ENCODE measurements at places on chromosomes 7 and 10.

DNA sequence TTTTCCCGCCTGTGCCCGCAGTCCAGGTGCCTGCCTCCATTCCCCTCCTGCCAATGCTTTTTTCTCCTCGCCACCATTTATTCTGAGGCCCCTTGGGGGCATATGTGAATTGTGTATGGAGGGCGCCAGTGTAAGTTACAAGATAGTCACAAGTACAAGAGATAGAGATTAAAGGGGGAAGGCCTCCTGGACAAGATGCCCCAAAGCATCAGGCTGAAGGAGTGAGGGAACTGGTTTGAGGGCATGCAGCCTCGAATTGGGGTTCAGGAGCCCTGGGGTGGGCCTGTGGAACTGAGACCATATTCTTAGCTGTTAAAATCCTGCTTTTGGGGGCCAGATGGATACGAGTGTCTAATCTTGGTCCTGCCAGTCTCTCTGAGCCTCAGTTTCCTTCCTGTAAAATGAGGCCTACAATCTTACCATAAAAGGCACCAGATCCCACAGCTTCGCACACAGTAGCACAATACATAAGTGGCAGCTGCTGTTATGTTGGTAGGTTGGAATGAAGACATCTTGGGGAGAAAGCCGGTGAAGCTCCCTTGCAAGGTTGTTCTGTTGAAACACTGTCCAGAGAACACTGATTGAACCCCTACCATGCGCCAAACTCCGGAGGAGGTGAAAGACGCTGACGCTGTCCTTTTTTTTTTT is 545 bp upstream of the COMTD1 start:
- DNase-seq: no peak

- no peak for DNase-seq
Observed at GRCh38 chr7:155355745-155356144, 58.1 kb downstream of the INSIG1 start.

DNA sequence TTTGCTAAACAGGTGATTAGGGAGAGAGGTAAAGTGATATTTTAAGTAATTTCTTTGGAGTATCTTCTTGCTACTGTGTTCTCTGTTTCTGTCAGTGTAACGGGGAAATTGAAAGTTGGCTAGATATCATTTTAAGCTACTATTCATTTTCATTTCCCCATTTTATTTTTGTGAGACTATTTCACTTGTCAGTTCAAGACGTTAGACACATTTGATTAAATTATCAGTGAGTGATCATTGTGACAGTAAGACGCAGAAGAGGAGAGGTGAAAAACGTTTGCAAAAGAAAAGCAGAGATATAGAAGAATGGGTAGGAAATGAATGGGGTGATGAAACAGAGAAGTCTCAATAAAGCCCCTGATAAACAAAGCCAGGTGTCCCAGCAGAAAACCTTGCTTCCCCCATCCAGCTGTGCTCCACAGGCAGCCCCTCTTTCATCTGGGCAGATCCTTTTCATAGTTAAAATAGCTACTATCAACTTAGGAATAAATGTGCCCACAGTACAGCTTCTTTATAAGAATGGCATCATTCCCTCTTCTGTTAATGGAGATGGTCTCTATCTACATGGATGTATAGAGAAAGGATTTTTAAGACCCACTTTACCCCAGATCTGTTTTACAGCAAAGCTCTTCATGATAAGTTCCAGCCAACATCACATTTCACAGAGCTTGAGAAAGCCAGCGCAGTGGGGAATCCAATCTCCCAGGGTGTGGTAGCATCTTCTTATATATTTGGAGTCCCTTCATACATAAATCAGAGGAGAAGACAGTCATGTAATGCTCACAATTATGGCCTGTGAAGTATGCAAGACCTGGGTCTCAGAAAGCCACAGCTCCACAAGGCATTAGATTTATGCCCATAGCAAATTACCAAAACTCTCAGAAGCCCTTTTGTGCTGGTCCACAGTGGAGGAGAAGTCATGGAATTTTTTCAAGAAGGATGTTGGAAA is 138.1 kb upstream of the ITGB1 start:
- DNase-seq: no peak

GRCh38 chr10:3622845-3623621 is 162.0 kb downstream of the KLF6 start:
- DNase-seq: no peak

GRCh38 chr10:129465796-129466702 is 992 bp upstream of the MGMT start:
- no peak for DNase-seq

DNA sequence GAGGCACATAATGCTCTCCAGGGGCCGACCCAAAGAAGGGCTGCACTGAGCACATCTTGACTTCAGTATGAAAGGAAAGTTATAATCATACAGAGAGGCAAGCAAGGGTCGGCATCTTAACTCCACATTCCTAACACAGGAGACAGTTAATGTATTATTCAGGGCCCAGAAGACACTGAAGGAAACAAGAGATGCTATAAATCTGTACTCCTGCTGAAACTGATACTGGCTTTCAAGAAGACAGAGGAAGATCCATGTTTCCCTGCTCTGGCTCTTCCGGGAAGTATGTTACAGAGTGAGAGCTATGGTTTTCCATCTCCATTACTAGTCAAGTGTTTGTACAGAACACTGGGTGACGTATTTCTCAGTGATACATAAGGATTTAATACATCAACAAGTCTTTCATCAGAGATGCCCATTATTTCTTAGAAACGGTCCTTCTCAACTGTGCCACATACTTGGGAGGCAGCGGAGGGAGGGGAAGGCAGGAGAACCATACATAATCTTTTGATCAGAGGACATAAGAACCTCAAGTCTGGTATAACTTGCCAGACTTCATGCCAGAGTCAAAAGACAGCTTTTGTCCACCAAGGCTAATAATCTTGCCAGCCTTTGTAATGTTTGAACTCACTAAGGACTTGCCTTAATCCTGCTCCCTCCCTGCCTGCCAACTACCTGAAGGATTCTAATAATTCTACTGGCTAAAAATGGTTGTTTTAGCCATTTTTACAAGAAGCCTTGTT is 58.1 kb downstream of the ENO4 start:
- no peak for DNase-seq

DNA sequence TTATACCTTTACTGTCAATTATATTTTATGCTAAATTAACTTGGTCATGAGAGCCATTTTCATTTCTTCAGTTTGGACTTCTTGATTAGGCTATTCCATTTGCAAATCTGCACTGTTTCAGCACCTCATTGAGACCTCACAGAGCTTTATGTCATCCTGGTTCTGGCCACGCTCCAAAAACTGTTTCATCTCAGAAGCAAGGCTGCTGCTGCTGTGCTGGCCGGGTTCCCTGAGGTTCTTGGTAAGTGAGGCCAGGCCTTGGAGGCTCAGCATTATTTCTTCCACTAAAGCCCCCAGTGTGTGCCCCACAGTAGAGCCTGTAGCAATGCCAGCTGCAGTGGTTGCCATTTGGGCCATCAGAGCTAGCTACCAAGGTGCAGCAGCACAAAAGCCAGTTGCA is 7.8 kb upstream of the ZNF485 start:
- no peak for DNase-seq

DNA sequence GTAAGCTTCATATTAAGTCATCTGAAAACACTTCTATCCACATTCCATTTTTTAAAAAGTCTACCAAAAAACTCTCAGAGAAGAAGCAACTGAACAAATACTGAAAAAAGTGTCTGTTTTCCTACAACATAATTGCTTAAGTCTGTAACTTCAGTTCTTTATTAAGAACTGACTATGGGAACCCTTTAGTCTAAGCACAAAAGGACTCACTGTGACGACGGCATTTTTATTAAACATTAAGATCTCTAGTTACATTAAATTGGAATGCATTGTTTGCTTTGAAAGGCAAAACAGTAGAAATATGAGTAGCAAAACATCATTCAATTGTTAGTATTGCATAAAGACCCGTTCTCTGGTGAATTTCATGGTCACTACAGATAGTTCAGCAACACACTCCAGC is 5.8 kb upstream of the FAM3C start:
- no peak for DNase-seq

DNA sequence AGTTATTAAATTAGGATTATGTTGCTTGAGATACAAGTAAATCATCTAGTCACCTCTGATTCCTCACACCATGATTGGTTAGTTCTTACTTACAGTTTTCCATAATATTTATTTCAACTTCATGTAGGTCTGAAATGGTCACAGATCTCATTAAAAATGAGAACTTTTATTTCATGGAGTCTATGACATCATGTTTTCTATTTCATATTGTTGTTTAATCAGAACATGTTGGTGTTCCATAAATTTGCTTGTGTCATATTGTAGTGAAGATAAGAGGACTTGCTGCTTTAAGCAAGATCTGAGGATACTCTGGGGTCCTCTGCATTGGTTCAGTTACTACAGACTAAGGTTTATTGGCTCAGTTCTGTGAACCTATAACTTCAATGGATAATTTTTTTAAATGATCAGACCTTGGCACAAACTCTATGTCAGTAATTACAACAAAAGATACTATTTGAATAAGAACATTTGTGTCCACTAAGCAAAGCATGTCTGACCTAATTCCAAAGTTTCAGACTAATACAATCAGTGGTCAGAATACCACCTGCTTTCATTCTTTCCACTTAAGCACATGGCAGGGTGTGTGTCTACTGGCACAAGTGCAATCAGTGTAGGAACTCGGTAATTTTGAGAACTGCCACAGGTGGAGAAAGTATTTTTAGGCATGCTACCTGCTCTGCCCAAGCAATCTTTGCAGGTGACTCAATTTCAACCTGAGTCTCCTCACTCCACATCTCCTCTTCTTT is 68.5 kb downstream of the CCDC71L start:
- DNase-seq: no peak

- DNase-seq: no peak
Observed at GRCh38 chr10:132360766-132361447, 28.9 kb downstream of the LRRC27 start.

GRCh38 chr10:20858292-20859124 is 38.6 kb downstream of the NEBL start:
- DNase-seq: no peak

GRCh38 chr7:2110610-2111396 is 121.9 kb downstream of the MAD1L1 start:
- DNase-seq: no peak

- no peak for DNase-seq
Observed at GRCh38 chr7:84251277-84251781, 56.7 kb upstream of the SEMA3A start.

DNA sequence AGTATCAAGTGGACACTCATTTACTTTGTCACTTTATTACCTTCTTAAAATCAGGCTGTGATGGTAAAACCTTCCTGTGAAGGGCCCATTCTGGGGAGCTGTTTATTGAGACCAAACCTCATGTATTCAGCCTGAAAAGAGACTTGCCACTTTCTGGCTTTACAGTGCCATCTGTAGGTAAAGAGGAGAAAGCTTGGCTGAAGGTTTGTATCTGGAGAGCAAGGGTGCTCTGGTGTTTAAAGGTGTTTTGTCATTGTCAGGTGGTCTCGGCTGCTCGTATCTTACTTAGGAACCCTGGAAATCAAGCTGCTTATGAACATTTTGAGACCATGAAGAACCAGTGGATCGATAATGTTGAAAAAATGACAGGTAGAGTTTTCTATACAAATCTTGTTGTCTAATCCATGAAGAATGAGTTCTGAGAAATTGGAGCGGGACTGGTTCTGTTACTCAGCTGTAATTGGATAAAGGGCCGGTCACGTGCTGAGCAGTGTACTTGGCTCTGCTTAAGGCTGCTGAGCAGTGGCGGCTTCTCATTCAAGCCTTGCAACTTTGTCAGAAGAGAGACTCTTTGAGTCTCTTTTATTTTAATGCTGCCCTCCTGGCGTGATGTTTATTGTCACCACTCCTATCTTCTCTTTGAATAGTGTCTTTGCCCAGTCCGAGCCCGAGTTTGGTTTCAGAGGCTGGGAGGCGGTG is 46.9 kb downstream of the AP3M1 start:
- DNase-seq: no peak

DNA sequence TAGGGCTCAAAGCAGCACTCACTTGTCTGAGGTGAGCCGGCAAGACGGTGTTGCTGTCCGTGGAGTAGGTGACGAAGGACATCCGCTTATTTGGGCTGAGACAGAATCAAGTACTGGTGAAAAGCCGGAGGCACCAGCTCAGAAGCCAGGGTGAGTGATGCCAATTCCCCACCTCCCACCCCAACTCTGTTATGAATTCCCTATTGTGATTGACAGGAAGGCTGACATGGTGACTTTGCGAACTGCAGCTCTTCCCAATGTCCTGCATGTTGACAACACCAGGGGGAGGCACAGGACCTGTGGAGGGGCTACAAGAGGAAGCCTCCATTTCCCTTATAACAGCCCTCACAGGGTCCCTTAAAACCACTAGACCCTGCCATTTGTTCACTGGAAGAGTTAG is 52.3 kb upstream of the MSMB start:
- DNase-seq: no peak

- DNase-seq: no peak
Observed at GRCh38 chr10:109665321-109665720, 258.0 kb downstream of the XPNPEP1 start.

GRCh38 chr10:6151087-6151977 is 51.4 kb upstream of the PFKFB3 start:
- no peak for DNase-seq

GRCh38 chr10:23280419-23281043 is 64.1 kb downstream of the C10orf67 start:
- no peak for DNase-seq

- DNase-seq: no peak
Observed at GRCh38 chr10:79982362-79982800, 33.5 kb upstream of the SFTPD start.

DNA sequence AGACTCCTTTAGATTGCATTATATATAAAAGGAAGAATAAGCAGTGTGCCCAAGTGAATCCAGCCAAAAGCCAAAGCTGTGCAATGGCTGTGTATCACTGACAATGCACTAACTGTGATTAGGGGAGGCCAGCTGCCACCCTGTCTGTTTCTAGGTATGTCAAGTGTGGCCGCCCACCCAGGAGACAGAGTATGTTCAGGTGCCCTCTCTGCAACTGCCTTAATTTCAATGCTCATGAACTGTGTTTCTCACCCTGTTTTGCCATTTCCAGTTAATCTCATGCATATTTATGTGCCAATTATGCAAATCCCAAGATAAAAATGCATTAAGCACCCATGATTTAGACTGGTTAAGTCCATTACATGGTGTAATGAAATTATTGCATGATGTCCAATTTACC is 159.4 kb downstream of the FRMD4A start:
- no peak for DNase-seq

DNA sequence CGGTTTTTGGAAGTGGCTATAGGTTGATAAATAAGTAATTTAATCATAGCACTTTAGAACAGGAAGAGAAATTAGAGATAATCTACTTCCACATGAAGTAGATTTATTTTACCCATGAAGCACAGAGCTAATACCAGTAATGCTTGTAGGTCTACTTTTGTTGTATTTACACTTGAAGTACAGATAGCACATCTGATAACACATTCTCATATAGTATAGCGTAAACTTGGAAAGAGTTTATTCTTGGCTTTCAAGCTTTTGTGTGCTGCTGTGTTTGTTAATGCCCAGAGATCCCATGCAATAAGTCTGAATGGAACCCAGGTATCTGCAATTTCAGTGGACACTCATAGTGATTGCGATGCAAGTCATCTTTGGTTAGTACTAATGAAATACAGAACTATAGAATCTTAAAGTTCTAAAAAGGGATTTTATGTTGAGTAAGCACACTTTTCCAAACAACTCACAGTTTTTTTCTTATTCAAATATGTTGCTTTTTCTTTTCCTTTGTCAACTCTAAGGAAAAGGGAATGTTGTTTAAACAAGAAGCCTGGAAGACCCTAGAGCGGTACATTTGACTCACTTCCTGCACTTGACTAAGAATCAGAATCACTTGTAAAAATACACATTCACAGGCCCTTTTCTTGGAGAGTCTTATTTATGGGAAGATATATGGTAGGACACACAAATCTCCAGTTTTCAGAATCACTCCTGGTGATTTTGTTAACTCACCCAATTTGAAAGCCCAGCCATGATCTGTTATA is 105.8 kb downstream of the GNAI1 start:
- DNase-seq: no peak

All from NCI-H187 (cell line).